ENCODE measurements at places on chromosomes 4 and X.

DNA sequence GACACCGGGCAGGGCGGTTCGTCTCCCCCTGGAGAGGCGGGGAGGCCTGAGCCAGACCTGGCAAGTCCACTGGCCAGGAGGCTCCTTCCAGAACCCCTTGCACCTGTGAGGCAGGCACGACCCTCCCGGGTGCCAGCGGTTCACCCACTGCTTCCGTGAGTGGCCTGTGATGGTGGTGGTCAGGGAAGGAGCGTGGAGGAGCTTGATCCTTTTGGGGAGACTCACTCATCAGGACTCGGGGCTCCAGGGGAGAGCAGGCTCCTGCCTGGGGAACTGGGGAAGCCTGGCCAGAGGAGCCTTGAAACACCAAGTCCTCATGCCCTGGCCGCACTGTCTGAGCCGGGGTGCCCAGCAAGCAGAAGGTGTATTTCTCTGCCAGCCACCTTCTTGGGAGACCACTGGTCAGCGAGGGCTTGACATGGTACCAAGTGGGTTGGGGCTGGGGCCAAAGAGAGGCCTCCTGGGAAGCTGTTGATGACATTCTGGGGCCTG, 860 bp downstream of the FAM50A start:
- DNase-seq = no peak

- no peak for DNase-seq
These were observed 99.0 kb downstream of the FIP1L1 start for GRCh38 chr4:53476232-53477037.

- DNase-seq = no peak
These were observed 553.2 kb upstream of the FAT1 start for GRCh38 chr4:187276736-187277408.

DNA sequence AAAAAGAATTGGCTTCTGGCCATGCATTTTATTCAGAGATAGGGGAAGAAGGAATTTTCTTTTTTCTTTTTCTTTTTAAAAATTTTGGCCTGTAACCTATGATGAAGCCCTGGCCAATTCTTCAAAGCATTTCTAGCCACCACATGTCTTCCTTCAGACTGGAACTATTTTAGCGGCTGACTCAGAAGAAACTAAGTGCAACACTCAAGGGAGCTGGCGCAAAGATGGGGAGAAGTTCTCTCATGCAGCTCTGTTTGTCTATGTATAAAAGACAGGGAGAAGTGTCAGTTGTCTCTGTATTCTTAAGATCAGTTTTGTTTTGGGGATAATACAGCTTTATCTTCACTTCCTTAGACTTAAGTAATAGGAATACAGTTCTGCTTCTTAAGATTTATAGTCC, 46.1 kb downstream of the MBNL3 start:
- no peak for DNase-seq

DNA sequence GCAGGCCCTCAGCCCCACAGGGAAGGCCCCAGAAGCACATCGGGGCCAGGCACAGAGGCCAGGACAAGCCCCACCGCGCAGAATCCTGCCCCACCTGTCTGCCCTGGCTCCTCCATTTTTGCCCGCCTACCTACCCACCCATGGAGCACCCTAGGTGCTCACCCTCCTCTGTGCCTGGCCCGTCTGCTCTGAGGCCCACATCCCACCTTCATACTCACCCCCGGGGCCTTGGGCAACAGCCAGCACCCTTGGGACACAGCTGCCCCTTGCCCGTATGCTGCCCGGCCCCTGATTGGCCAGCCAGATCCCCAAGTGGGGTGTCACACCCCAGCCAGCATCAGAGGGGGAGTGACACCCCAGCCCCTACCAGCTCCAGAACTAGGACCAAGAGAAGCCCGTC, 10.8 kb upstream of the TREX2 start:
- DNase-seq = no peak

- no peak for DNase-seq
These were observed 142.7 kb downstream of the RPA4 start for GRCh38 chrX:97026406-97026805.
